ENCODE measurements at places on chromosomes 3 and 15. TPM values are rescaled to one million over a fixed set of nuclear protein-coding genes. Genes with fewer than 3 reads are reported as not detected.

ATP13A4 gene
- not detected for total RNA-seq

MESP2 gene
- total RNA-seq, result not detected

SNX22 gene
- total RNA-seq, result 2.3 TPM

GRCh38 chr3:155078711-155079467, 1.2 kb upstream of the MME start:
- peak; percentile 24 for DNase-seq

DNA sequence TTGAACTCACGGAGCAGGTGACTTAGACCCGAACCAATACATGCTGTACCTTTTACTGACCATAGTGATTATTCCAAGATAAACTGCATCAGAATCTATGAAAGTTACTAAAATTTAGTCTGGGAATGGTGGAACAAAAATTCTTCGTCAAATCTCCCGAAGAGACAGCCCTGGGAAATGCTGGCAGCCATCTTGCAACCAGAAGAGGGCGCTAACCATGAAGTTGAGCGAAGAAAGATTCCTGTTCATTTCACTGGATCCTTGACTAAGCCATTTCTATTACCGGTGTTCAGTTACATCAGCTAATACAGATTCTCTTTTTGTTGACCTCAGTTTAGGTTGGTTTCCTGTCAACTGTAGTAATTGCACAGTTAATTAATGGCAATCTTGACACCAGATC, 199.6 kb downstream of the SLC9A9 start:
- no peak for DNase-seq

Data from HT1080 (cell line).